ENCODE measurements at places on chromosomes 5 and 9. TPM values are rescaled to one million over a fixed set of nuclear protein-coding genes. Genes with fewer than 3 reads are reported as not detected.

DNA sequence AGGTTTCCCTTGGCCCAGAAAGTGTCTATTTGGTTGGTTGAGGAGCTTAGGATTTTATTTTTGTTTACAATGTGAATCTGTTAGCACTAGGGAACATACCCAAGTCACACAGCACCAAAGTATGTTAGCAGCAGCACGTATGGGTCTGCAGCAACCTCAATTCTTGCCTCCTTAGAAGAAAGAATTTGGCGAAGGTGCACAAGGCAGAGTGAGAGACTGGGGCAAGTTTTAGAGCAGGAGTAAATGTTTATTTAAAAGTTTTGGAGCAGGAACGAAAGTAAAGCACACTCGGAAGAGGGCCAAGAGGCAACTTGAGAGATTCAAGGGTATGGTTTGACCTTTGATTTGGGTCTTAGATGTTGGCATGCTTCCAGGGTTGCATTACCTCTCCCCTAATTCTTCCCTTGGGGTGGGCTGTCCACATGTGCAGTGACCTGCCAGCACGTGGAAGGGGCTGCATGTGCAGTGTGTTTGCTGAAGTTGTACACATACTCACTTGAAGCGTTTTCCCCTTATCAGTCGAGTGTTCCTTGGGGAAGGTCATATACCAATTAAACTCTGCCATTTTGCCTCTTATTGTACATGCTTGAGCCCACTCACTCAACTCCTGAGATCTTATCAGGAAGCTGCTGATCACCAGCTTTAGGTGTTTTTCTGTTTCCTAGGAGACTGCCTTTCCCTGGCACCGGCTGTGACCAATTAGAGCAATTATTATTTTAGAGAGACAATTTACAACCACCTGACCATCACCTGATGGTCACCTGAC, 64.9 kb upstream of the SHC3 start:
- no peaks in the 10 kb centered on the region for H3K36me3 ChIP-seq
- no peak overlapping the region for H3K27ac ChIP-seq
- DNase-seq, result no peak
- H3K27me3 ChIP-seq, result peaks cover 44% of the 10 kb centered on the region

DNA sequence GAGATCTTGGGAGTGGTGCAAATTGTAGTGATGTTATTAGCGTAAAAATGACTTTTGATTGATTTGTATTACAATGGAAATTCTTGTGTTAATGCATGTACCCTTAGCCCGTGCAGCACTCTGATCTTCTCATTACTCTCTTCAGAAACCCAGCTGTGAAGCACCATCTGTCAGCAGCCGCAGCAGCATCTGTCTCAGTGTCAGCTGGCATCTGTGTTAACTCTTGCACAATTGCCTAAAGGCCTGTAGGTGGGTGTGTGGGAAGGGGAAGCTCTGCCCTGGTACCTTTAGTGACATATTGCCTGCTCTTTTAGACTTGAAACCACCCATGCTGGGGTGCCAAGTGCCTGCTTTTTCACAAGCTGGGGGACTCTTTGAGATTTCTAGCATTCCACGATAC, 101.3 kb downstream of the FBXL7 start:
- no peaks in the 10 kb centered on the region for H3K36me3 ChIP-seq
- H3K27ac ChIP-seq, result no peak overlapping the region
- H3K4me1 ChIP-seq, result no peaks in the 10 kb centered on the region
- H3K4me3 ChIP-seq, result no peak overlapping the region
- no peaks in the 10 kb centered on the region for H3K27me3 ChIP-seq

GRCh38 chr9:107542411-107543157, 53.0 kb upstream of the KLF4 start:
- no peaks in the 10 kb centered on the region for H3K36me3 ChIP-seq
- no peaks in the 10 kb centered on the region for H3K27me3 ChIP-seq
- H3K4me1 ChIP-seq, result no peaks in the 10 kb centered on the region

DNA sequence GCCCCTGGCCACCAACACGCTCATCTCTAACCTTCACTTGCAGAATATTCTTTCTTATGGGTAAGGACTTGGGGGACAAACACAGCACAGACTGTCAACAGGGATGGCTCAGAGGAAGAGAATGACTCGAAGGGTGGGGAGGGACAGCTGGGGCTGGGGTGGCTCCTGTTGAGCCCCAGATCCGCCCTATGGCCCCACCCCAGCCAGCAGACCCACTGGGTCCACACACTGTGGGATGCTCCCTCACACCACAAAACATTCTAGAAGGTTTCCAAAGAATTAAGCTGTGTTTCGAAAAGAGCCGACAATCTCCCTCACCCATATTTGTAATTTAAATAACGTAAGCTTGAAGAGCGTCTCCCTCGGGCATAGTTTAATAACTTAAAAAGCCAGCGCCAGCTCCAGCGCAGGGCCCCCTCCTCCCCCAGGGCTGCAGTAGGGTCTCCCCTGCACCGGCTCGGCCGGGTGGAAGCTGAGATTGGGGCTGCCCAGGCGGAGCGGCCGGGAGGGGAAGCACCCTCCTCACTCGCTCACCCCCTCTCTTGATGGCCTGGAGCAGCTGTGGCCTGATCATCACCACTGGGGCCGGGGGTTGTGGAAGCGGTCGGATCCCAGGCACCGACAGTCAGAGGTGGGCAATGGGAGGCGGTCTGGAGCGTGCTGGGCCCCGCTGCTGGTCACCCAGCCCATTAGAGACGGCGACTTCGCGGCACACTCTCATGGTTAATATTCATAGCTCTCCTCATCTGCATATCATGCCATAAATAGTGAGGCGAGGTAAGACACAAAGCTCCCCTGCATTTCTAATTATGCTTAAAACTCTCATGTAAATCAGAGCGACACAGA, 37.6 kb downstream of the NACC2 start:
- H3K4me3 ChIP-seq, result no peak overlapping the region
- no peaks in the 10 kb centered on the region for H3K36me3 ChIP-seq
- peaks cover 3% of the 10 kb centered on the region for H3K27me3 ChIP-seq
- H3K4me1 ChIP-seq, result no peaks in the 10 kb centered on the region

GRCh38 chr5:89036704-89037489, 153.9 kb upstream of the MEF2C start:
- H3K36me3 ChIP-seq, result no peaks in the 10 kb centered on the region
- DNase-seq, result no peak
- peaks cover 8% of the 10 kb centered on the region for H3K27me3 ChIP-seq

DNA sequence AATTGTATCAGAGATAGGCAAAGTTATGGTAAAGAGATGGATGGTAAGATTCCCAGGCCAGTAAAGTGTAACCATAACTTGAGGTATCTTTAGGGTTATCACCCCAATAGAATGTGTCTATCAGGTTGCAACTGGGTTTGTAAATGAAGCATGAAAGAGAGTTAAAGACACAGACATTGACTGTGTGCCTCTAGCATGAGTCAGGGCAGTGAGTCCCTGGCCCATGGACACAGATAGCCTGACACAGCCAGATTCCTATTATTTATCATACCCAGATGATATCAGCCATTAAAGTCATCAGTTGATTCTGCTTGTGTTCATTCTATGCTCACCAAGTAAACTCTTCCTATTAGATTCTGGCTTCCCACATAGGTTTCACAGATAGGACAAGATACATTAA, 33.5 kb upstream of the SNAPC3 start:
- H3K27me3 ChIP-seq, result no peaks in the 10 kb centered on the region
- no peaks in the 10 kb centered on the region for H3K36me3 ChIP-seq
- DNase-seq, result no peak
- no peak overlapping the region for H3K4me3 ChIP-seq

DNA sequence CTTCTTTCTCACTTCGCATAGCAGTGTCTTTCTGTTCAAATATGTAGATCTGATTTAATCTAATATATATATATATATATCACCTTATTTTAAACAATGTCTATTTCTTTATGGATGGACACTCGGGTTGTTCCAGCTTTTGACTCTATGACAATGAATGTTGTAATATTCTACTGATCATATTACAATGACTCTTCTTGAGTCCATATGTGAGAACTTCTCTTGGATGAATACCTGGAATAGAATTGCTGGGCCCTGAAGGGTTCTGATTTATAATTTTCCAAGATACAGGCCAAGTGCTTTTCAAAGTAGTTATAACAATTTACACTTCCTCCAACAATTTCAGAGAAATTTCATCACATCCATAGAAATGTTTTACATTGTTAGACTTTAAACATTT, 28.8 kb downstream of the NTRK2 start:
- peaks cover 3% of the 10 kb centered on the region for H3K27me3 ChIP-seq
- H3K4me3 ChIP-seq, result no peak overlapping the region
- H3K36me3 ChIP-seq, result no peaks in the 10 kb centered on the region
- H3K27ac ChIP-seq, result no peak overlapping the region

DNA sequence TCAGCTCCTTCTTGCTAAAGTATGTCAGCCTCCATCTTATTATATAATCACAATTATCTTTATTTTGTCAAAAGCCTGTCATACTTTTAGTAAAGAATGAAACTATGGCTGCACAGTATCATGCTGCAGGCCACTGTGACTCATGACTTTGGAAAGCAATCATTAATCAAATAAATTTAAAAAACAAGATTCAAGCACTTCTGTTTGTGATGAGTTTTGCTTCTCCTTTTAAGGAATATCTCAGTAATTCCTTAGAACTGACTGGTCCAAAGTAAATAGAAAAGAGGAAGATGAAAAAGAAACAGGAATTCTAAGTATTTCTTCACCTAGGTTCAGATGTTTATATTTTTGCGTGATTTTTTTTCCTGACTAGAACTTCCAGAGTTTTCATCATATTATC, 83.1 kb downstream of the EDIL3 start:
- H3K4me1 ChIP-seq, result no peaks in the 10 kb centered on the region
- H3K27ac ChIP-seq, result no peak overlapping the region
- no peak overlapping the region for H3K4me3 ChIP-seq
- no peak for DNase-seq

DNA sequence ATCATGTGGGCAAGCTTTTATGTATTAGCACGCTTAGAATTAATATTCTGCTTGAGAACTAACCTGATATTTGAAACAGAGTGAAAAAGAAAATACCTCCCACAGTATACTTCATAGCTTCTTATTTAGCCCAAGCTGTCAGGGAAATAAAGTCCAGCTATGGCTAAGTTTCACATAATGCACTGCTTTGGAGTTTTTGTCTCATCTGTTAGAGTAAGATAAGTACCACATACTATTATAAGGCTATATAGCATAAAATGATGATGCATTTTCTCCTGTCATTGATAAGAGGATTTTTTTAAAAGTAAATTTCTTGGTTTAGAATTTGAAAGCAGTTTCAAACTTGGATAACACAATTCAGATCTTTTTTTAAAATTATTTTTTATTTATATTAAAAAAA, 2.4 kb upstream of the ANKDD1B start:
- no peak overlapping the region for H3K27ac ChIP-seq
- peaks cover 6% of the 10 kb centered on the region for H3K27me3 ChIP-seq
- H3K4me1 ChIP-seq, result peaks cover 15% of the 10 kb centered on the region

- H3K27ac ChIP-seq, result no peak overlapping the region
- H3K4me1 ChIP-seq, result peaks cover 17% of the 10 kb centered on the region
- DNase-seq, result no peak
- H3K27me3 ChIP-seq, result no peaks in the 10 kb centered on the region
These were observed 42.3 kb downstream of the B4GALT1 start for GRCh38 chr9:33124751-33125381.

GRCh38 chr5:141603923-141604717, 14.7 kb downstream of the DIAPH1 start:
- H3K27me3 ChIP-seq, result no peaks in the 10 kb centered on the region
- H3K4me1 ChIP-seq, result peaks cover 74% of the 10 kb centered on the region
- peaks cover 28% of the 10 kb centered on the region for H3K36me3 ChIP-seq
- no peak for DNase-seq

GRCh38 chr9:91800473-91801030, 149.5 kb downstream of the ROR2 start:
- H3K27me3 ChIP-seq, result peaks cover 1% of the 10 kb centered on the region
- no peak for DNase-seq
- no peak overlapping the region for H3K4me3 ChIP-seq
- no peaks in the 10 kb centered on the region for H3K36me3 ChIP-seq

- H3K4me3 ChIP-seq, result no peak overlapping the region
- H3K27ac ChIP-seq, result no peak overlapping the region
- no peaks in the 10 kb centered on the region for H3K4me1 ChIP-seq
- no peaks in the 10 kb centered on the region for H3K36me3 ChIP-seq
- DNase-seq, result no peak
- H3K27me3 ChIP-seq, result no peaks in the 10 kb centered on the region
These were observed 13.9 kb upstream of the ADAMTSL1 start for GRCh38 chr9:18459962-18460584.

- H3K36me3 ChIP-seq, result no peaks in the 10 kb centered on the region
- H3K4me1 ChIP-seq, result no peaks in the 10 kb centered on the region
- no peak overlapping the region for H3K27ac ChIP-seq
- H3K27me3 ChIP-seq, result no peaks in the 10 kb centered on the region
- no peak for DNase-seq
These were observed 51.7 kb upstream of the KCNMB1 start for GRCh38 chr5:170440771-170441392.

- no peak for DNase-seq
- H3K36me3 ChIP-seq, result no peaks in the 10 kb centered on the region
- H3K4me1 ChIP-seq, result no peaks in the 10 kb centered on the region
These were observed 28.1 kb upstream of the ADAMTS2 start for GRCh38 chr5:179373101-179373934.

DNA sequence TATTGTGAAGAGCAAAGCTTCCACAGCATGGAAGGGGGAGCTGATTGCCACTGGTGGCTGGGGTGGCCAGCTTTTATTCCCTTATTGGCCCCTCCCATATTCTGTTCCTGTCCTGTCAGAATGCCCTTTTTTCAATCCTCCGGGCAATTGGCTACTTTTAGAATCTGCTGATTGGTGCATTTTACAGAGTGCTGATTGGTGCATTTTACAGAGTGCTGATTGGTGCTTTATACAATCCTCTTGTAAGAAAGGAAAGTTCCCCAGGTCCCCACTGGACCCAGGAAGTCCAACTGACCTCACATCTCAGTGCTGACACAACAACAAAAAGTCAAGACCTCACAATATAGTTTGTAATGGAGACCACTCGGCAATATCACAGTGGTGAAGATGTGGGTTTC, 195.0 kb downstream of the SPATA31A6 start:
- H3K4me1 ChIP-seq, result no peaks in the 10 kb centered on the region
- H3K27me3 ChIP-seq, result no peaks in the 10 kb centered on the region
- H3K36me3 ChIP-seq, result no peaks in the 10 kb centered on the region
- no peak overlapping the region for H3K4me3 ChIP-seq

- H3K4me1 ChIP-seq, result no peaks in the 10 kb centered on the region
- no peaks in the 10 kb centered on the region for H3K36me3 ChIP-seq
- no peaks in the 10 kb centered on the region for H3K27me3 ChIP-seq
- DNase-seq, result no peak
- H3K27ac ChIP-seq, result no peak overlapping the region
These were observed 220.6 kb downstream of the MELK start for GRCh38 chr9:36793277-36793676.

NCS1 gene
- total RNA-seq, result 23.5 TPM

SUSD3 gene
- total RNA-seq, result 29.7 TPM

SLC6A18 gene
- total RNA-seq, result not detected

SLC12A2 gene
- total RNA-seq, result 21.9 TPM

SCAI gene
- total RNA-seq, result 15.9 TPM

LIX1 gene
- total RNA-seq, result not detected

Measured in activated T-helper 2 cell treated with anti-CD3 and anti-CD28 coated beads, Interferon-gamma antibody, Interleukin-2, Interleukin-4, amounts not matched to agents 10 μg/mL and 5 μg/mL and 100 μg/mL, durations not matched to agents 14 hours and 24 hours and 36 hours (primary cell).